Mammary microvascular endothelial cell (primary cell): ENCODE measurements at places on chromosomes 6 and 20. TPM values are rescaled to one million over a fixed set of nuclear protein-coding genes. Genes with fewer than 3 reads are reported as not detected.

Gene HSPA12B
- 49.3 and 50.2 TPM in 2 replicates for total RNA-seq

Gene PLCB1
- 20.6 and 22.7 TPM in 2 replicates for total RNA-seq

Gene BPIFB2
- total RNA-seq = not detected in 2 replicates

Gene ANKRD66
- total RNA-seq = not detected in 2 replicates

Gene BPIFB4
- not detected in 2 replicates for total RNA-seq

Gene SMOC2
- not detected in 2 replicates for total RNA-seq

Gene EYS
- total RNA-seq = not detected in 2 replicates

Gene ID1
- 965 and 1,004 TPM in 2 replicates for total RNA-seq

Gene PPP1R16B
- 58.0 and 64.7 TPM in 2 replicates for total RNA-seq

Gene FAM83C
- not detected in 2 replicates for total RNA-seq

Gene STMN3
- 1.7 and 3.1 TPM in 2 replicates for total RNA-seq

Gene PLEKHG1
- 57.0 and 63.6 TPM in 2 replicates for total RNA-seq

Gene NCOA5
- total RNA-seq = 22.9 and 25.3 TPM in 2 replicates

Gene TGIF2
- 13.5 and 14.3 TPM in 2 replicates for total RNA-seq

Gene WFDC8
- not detected in 2 replicates for total RNA-seq

Gene AHI1
- total RNA-seq = 6.8 and 10.8 TPM in 2 replicates

Gene MOXD1
- total RNA-seq = 0.05 and 0.07 TPM in 2 replicates

Gene EBF4
- 0.20 TPM in 1 of 2 replicates, not detected in the other for total RNA-seq

Gene SNX3
- total RNA-seq = 203 and 211 TPM in 2 replicates

Gene SERPINB6
- total RNA-seq = 157 and 185 TPM in 2 replicates

Gene EPPIN
- total RNA-seq = not detected in 2 replicates

Gene C6orf58
- total RNA-seq = not detected in 2 replicates

Gene GHRH
- total RNA-seq = not detected in 2 replicates

Gene GTF3C6
- total RNA-seq = 74.5 and 77.4 TPM in 2 replicates

Gene PNLDC1
- 0.27 TPM in 1 of 2 replicates, not detected in the other for total RNA-seq

Gene CTAGE9
- total RNA-seq = not detected in 2 replicates

Gene TMEM217
- total RNA-seq = 7.8 and 10.1 TPM in 2 replicates

Gene KIF25
- not detected in 2 replicates for total RNA-seq
